ENCODE measurements at places on chromosomes 2 and 18.

DNA sequence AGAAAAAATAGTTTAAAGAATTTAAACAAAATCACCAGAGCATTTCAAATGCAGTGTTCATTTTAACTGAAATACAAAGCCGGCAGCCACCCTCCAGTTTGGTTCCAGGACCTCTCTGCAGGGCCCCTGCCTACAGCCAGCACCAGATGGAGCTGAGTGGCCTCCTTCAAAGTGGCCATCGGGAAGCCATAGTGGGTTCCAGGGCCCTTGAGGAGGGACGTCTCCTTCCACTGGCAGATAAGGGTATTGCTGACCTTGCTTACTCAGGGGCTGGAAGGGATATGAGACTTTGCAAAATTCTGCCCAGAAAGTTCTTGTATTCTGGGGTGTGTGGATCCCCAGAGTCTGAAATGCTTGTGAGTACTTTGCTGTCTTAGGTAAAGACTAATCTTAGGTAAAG is 205.2 kb upstream of the APCDD1 start:
- no peak for DNase-seq

DNA sequence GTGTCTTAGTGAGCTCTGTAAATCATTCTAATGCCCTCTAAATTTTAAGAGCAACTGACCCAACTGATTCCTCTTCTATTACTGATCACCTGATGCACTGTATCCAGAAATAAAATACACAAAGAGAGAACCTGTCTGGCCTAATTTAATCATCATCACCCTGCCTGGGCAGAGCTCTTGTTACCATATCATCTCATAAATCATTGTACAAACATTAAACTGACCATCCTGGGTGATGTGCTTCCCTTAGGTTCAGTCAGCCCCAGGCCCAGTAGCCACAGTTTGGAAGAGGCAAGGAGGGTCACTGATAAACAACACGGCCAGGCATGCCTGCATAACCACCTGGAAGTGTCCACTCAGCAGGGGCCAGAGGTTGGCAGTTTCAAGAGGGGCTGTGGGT is 22.7 kb upstream of the ACMSD start:
- no peak for DNase-seq

- no peak for DNase-seq
Observed at GRCh38 chr2:26562811-26563645, 78.1 kb downstream of the CIB4 start.

- DNase-seq = no peak
Observed at GRCh38 chr2:213152065-213152794, 818 bp upstream of the IKZF2 start.

GRCh38 chr2:40062381-40062780 is 283.3 kb upstream of the THUMPD2 start:
- no peak for DNase-seq

DNA sequence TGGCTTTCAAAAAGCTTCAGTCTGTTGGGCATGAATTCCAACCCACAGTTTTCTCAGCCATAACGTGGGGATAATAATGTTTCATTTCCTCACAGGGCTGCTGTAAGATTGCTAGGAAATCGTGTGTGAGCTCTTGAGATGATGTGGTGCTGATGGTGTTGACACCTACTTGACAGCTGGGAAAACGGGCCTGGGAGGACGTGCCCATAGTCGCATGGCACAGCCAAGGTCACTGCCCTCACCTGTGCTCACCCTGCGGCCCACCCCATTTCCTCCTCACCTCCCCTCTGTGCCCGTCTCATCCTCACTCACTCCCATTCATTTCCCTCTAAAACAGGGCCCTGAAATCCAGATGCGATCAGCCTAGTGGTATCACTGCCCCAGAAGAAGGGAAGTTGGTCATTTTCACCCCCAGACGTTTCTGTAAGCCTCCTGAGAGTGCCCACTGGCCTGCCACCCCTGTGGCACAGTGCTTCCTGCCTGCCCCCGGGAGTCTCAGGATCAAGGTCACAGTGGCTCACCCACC is 33.0 kb downstream of the DPYSL5 start:
- no peak for DNase-seq

DNA sequence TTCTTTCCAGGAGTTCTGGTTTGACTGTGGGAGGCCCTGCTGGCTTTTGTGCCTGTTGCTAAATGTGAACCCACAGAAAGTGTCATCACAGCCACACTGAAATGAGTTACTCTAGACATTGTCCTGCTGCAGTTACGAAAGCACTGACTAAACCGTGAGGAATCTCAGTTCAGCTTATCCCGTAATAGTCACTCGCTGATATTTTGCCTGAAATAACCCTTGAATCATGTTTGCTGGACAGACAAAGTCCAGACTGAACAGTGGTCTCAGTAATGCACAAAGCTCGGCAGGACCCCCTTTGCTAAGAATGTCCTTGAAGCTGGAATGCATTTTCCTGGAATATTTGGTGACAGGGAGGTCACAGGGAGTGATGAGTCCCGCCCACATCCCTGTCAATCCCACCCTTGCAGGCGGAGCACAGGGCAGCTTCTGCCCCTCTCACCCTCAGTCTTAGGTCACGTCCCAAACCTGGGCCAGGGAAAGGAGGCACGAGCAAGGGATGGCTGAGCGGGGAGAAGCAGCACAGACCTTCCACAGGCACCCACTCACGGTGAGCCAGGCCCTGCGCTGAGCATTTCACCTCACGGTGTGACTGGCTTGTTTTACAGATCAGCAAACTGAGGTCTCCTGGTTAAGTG is 53.4 kb downstream of the ADI1 start:
- DNase-seq = no peak

DNA sequence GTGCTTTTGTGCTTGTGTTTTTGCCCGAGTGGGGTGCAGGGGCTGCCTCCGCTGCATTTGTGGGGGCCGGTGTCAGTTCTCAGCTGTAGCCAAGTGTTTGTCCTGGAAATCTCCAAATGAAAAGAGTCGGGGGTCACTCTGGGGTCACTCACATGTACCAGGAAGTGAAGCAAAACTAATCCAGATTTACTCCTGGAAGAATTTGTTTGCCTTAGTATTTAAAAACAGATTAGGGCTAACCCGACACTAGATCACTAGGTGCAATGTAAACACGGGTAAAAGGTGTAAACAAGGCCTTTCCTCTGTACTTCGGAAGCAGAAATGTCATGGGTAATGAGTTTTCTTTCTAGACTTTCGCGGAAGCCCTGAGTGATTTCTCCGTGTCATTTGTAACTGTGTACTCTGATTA is 50.3 kb downstream of the GBX2 start:
- DNase-seq = no peak

DNA sequence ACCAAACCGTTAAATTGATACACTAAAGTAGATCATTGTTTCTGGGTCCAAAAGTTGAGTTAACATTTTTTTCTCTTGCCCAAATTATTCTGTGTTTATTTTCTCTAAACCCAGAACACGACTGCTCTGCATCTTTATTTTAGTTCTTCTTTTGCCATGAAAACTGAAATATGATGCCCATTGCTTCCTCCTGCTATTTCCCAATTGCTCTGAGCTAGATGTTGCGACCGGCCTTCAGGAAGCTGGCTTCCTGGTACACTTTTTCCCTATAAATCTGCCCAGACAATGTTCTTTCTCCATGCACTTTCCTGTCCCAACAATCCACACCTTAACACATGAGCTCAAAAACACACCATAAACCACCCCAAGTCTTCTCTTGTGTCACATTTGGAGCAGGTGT is 501.4 kb downstream of the FBXO15 start:
- no peak for DNase-seq

DNA sequence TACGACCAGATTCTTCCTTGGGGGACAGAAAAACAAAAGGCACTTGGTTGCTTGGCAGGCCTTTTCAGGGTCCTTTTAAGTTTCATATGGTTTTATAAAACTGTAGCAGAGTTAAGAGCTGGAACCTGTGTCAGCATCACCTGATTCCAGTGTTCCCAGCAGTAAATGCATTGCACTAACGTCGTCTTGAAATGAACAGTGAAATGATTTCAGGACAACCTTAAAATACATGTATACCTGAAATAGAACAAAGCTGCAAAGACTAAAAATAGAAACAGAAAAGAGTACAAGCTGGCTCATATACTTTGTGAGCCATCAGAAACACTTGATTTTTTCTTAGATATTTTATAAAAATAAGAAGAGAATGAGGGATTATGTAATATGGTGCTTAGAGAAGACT is 51.9 kb downstream of the ACSL3 start:
- DNase-seq = no peak

GRCh38 chr2:181581534-181581933 is 75.4 kb downstream of the CERKL start:
- DNase-seq = no peak

DNA sequence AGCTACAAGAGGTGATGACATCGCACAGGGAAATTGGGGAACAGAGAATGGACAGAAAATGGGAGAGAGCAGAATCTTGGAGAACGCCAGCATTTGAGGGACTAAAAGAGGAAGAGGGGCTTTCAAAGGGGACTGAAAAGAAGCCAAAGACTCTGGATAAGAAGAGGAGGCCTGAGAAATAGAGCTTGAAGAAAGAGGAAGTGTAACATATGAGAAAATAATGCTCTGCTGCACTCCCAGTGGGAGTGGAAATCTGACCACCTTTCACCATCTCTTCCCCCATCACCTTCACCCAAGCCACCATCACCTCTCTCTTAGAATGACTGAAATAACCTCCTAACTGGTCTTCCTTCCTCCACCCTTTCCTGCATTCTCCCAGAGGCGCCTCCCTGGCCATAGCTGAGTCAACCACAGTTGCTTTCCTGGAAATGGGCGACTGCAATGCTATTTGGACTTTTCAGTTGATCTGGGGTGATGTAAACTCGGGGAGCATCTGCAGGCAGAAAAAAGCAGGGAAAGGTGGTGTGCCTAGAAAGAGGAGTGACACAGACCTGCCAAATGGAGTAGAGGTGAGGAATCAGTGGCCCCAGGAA is 16.8 kb downstream of the CXCR1 start:
- DNase-seq = no peak

GRCh38 chr2:145638675-145639074 is 1118.8 kb upstream of the ZEB2 start:
- no peak for DNase-seq

DNA sequence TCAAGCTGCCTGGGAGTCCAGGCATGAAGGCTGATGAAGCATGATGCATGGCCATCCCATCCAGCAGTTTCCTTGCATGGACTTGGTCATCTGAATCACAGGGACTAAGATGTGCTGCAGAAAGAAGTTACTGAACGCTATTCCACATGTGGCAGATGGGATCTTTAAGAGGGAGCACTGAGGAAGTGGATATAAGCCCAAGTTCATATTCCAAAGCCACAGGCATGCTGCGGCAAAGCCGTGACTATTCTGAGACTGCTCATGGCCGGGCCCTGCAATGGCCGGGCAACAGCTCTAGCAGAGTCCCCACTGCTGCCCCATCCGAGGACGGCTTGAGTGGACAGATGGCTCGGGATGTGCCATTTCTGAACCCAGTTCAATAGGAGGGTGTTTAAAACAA is 61.5 kb downstream of the STPG4 start:
- DNase-seq = no peak

DNA sequence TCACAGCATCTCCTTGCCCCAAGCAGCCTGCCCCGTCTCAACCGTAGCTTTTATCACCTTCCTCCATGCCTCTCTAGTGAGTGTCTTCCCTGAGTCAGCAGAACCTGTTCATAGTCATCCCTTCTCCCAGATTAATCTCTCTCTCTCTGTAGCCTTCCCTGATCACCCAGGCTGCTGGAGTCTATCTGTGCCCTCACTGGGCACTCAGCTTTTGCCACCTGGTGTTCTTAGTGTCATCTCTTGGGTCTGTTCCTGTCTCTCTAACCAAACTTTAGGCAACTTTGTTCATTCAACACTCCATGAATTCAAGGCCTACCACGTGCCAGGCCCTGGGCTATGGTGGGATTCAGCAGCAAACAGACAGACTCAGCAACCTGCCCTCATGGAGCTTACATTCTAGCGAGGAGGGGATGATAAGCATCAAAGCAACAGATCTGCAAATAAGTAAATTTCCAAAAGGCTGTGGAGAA is 159.1 kb downstream of the SMAD7 start:
- DNase-seq = no peak

- no peak for DNase-seq
Observed at GRCh38 chr18:46712406-46712805, 44.4 kb downstream of the ST8SIA5 start.

- DNase-seq = no peak
Observed at GRCh38 chr2:236209535-236209934, 41.3 kb upstream of the GBX2 start.

GRCh38 chr2:43175020-43175441 is 51.4 kb downstream of the ZFP36L2 start:
- no peak for DNase-seq

DNA sequence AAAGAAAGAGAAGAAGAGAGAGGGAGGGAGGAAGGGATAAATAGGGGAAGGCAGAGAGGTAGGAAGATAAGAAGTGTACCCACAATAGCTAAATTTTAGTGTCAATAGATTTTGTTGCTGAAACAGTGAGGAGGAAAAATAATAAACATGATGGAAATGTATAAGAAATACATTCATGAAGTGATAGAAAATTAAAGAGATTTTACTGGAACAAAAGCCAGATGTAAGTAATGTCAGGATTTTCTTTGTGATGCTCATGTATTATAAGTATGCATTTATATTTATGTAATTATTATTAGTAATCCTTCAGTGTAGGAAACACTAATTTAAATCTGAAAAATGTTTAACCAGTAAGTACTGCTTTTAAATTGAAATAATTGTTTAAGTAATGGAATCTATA is 1125.2 kb upstream of the FANCL start:
- DNase-seq = no peak

DNA sequence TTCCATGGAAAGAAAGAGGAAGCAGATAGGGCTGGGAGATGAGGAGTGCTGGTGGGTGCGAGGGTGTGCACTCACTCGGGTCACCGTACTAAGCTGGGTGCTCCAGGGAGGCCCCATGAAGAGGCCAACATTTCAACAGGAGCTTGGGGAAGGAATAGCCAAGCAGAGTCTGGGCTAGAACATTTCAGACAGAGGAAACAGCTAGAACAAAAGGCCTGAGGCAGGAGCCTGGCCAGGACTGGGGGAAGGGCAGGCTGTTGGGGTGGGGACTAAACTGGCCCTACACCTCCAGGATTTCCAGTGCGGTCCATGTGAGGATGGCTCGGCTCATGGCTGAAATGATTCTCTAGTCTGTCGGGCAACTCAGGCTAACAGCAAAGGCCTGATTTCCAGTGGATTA is 90.8 kb downstream of the ZFP36L2 start:
- DNase-seq = no peak

GRCh38 chr18:76544511-76545345 is 49.7 kb upstream of the ZNF516 start:
- no peak for DNase-seq

- DNase-seq = no peak
Observed at GRCh38 chr2:11947956-11948355, 201.5 kb downstream of the LPIN1 start.

- no peak for DNase-seq
Observed at GRCh38 chr18:79252904-79253633, 142.7 kb upstream of the NFATC1 start.

DNA sequence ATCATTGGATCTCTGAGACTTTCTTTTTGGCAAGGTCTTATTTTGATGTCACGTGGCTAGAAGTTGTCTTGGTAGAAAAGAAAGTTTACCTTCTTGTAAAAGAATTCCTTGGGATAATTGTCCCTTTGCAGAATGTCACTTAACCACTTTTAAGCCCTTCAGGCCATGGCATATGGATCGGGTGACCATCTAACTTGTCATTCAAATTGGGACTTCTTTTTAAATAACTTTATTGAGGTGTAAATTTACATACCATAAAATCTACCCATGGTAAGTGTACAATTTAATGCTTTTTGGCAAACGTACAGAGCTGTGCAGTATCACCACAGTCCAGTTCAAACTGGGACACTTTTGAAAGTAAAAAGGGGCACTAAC is 24.6 kb downstream of the ARMC9 start:
- no peak for DNase-seq
